Spinal cord (tissue), 10 donors: ENCODE measurements at places on chromosomes 16 and 17. TPM values are rescaled to one million over a fixed set of nuclear protein-coding genes. Genes with fewer than 3 reads are reported as not detected.

WNT3 gene
- polyA plus RNA-seq = 16.4 TPM

SECTM1 gene
- 2.7 TPM for polyA plus RNA-seq

DNA sequence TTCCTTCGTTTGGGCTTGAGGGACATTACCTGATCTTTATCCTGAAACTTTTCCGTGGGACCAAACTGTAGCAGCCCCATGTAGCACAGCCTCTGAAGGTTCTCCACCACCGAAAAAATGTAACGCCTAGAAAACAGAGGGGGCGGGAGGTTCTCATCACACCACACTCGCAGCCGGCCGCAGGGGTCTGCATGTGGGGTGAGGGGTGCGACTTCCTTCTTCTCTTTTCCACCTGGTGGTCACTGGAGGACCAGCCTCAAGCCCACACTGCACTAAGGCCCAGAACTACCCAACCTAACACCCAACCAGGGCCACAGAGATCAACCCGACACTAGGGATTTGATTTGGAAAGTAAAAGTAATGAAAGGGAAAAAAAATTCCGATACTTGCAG is 57.1 kb downstream of the GTF3C1 start:
- H3K27ac ChIP-seq = no peak overlapping the region
- no peak for DNase-seq
- peaks cover 8% of the 10 kb centered on the region for H3K4me1 ChIP-seq
- H3K4me3 ChIP-seq = no peak overlapping the region
- H3K27me3 ChIP-seq = no peaks in the 10 kb centered on the region
- peaks cover 89% of the 10 kb centered on the region for H3K36me3 ChIP-seq

DNA sequence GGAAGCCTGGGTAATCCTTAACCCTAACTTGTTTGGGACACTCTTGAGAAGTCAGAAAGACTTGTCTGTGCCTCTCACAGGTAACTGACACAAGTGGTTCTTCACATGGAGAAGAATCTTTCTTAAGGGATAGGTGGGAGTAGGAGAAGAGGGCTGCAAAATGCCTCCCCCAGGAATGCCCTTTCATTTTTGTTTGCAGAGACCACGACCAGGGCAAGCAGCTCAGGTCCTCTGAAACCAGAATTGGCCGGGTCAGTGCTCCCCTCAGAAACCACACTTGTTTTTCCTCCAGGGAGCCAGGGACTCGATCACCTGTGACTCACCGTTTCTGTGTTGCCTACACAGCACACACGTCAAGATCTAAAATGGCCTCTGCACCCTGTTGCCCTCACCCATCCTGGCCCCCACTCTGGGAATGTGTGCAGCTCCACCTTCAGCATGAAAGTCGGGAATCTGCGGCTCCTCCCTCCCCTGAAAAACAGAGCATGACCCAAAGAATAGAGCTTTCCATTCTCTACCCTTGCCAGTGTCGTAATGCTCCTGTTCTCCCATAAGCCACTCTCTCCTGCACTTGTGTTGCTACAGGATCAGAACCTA is 36.1 kb downstream of the HNF1B start:
- no peak overlapping the region for H3K27ac ChIP-seq
- no peak for DNase-seq
- no peak overlapping the region for H3K4me3 ChIP-seq
- H3K4me1 ChIP-seq = peaks cover 4% of the 10 kb centered on the region
- no peaks in the 10 kb centered on the region for H3K36me3 ChIP-seq

GRCh38 chr16:12406926-12407690 is 396.6 kb downstream of the CPPED1 start:
- no peak overlapping the region for H3K27ac ChIP-seq
- H3K36me3 ChIP-seq = peaks cover 6% of the 10 kb centered on the region
- H3K4me3 ChIP-seq = no peak overlapping the region
- H3K4me1 ChIP-seq = peaks cover 10% of the 10 kb centered on the region

GRCh38 chr17:30005709-30006320 is 64.4 kb downstream of the EFCAB5 start:
- no peaks in the 10 kb centered on the region for H3K4me1 ChIP-seq
- H3K27me3 ChIP-seq = no peaks in the 10 kb centered on the region

KRT9 gene
- polyA plus RNA-seq = not detected

DNA sequence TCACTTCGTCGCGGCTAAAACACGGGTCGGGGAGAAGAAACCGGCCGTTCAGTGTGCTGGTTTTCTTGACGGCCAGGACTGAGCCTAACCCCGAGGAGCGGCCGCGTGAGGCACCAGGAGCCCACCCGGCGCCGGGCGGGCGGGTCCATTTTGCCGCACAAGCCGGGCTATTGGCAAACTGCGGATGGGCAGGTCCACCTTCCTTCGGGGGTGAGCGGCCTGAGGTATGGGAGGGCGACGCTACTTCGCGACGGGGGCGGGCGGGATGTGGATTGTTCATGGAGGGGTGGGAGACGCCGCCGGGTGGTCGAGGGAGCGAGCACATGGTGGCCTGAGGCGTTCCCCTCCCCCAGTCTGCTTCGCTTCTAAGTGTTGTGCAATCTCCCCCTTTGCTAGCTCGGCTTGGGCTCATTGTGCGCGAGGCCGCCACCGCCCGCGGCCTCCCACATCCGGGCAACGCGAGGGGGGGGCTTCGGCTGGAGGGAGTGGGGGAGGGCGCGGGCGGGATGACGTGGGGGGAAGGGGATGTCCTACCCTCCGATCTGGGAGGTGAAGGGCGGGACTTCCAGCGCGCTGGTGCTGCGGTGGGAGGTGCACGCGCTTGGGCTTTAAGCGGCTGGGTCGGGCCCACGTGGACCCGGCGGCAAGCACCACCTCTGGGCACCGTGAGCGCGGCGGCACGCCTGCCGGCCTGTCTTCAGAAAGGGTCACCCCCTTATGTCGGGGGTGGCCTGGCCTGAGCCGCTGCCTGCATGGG is 5.9 kb upstream of the CD68 start:
- peak overlapping the region; percentile 97 for H3K27ac ChIP-seq
- DNase-seq = peak; percentile 64
- H3K4me3 ChIP-seq = peak overlapping the region; percentile 100
- H3K36me3 ChIP-seq = peaks cover 63% of the 10 kb centered on the region

GRCh38 chr16:11257131-11257938 is 1.3 kb upstream of the SOCS1 start:
- peaks cover 2% of the 10 kb centered on the region for H3K27me3 ChIP-seq
- peaks cover 31% of the 10 kb centered on the region for H3K4me1 ChIP-seq
- H3K4me3 ChIP-seq = peak overlapping the region; percentile 88
- peak; percentile 87 for DNase-seq
- H3K27ac ChIP-seq = peak overlapping the region; percentile 97
